Muscle of leg (tissue), 16 donors: ENCODE measurements at places on chromosomes 3 and 15. TPM values are rescaled to one million over a fixed set of nuclear protein-coding genes. Genes with fewer than 3 reads are reported as not detected.
A peak's percentile ranks its signal among the peaks of the same experiment; 100 is the strongest.

DNA sequence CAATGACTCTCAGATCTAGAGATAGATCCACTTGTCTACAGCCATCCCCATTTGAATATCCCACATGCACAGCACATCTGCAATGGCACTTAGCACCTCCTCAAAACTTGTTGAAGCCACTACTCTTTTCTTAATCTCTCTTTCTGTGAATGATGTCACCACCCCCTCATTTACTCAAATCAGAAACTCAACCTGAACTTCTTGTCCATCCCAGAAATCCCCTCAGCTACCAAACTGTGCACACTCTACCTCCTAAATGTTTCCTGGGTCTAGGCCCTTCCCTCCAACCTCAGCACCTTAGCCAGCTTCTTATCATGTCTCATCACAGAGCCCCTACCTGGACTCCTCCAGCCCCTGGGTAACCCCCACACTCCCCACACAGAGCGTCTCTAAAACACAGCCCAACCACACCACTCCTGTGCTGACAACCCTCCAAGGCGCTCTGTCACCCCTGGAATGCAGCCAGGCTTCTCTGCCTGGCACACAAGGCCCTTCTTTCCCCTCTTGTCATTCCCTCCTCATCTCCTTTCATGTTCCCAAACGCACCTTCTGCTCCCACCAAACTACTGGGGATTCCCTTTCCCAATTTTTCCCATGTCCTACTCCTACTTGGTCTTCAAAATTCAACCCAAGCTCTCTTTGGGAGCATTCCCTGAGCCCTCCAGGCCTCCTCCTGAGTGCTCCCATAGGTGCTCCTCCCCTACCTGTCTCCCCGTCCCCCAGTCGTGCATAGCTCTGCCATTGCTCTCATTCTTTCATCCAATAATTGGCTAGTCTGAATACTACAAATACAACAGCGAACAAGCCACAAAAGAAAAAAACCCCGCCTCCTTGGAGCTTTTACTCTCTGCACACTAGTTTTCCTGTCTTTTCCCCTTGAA, 39.8 kb upstream of the ZBTB38 start:
- H3K27me3 ChIP-seq = no peaks in the 10 kb centered on the region
- no peaks in the 10 kb centered on the region for H3K36me3 ChIP-seq
- no peak overlapping the region for H3K4me3 ChIP-seq
- DNase-seq = no peak
- no peaks in the 10 kb centered on the region for H3K4me1 ChIP-seq

GRCh38 chr3:39903253-39903652, 93.8 kb downstream of the MYRIP start:
- no peaks in the 10 kb centered on the region for H3K27me3 ChIP-seq
- peaks cover 4% of the 10 kb centered on the region for H3K4me1 ChIP-seq
- no peak for DNase-seq
- H3K36me3 ChIP-seq = no peaks in the 10 kb centered on the region

- H3K4me3 ChIP-seq = no peak overlapping the region
- peak; percentile 29 for DNase-seq
- H3K27me3 ChIP-seq = no peaks in the 10 kb centered on the region
- H3K4me1 ChIP-seq = no peaks in the 10 kb centered on the region
- no peaks in the 10 kb centered on the region for H3K36me3 ChIP-seq
Observed at GRCh38 chr3:118501152-118501551, 533.5 kb downstream of the IGSF11 start.

GRCh38 chr15:81532001-81532400, 158.0 kb upstream of the TMC3 start:
- no peaks in the 10 kb centered on the region for H3K27me3 ChIP-seq
- no peaks in the 10 kb centered on the region for H3K36me3 ChIP-seq
- peaks cover 15% of the 10 kb centered on the region for H3K4me1 ChIP-seq

DNA sequence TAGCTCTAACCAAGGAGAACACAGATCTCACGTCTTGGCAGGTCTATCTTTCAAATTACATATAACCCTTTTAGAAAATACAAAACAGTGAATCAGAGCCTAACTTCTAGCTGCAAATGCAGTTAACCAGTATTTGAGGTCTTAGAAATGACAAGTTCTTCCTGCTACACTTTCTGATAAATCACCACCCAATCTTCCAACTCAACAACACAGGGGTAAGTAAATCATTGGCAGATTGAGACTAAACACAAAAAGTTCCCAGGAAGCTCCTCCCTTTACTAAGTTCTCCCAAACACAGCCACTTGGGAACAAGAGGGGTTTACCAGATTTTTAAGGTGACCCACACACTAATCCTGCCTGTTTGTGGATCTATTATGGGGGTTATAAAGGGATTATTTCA, at the start of gene A4GNT:
A4GNT (minus strand) TSS at position 152 of the 400 bp plus-strand sequence. CDS start 1,134 bp downstream, outside the sequence.
- no peak within 1 kb of the TSS for H3K4me3 ChIP-seq
- H3K4me1 ChIP-seq = no peaks in the 10 kb centered on the region
- DNase-seq = no peak
- H3K27me3 ChIP-seq = no peaks in the 10 kb centered on the region

Gene GRIP2
- 14.9 TPM for total RNA-seq

- no peaks in the 10 kb centered on the region for H3K36me3 ChIP-seq
- no peak overlapping the region for H3K4me3 ChIP-seq
- no peaks in the 10 kb centered on the region for H3K27me3 ChIP-seq
- H3K27ac ChIP-seq = peak overlapping the region; percentile 96
- no peak for DNase-seq
- peaks cover 18% of the 10 kb centered on the region for H3K4me1 ChIP-seq
Observed at GRCh38 chr15:65612616-65612946, 1.6 kb upstream of the INTS14 start.

GRCh38 chr15:69994429-69995205, 103.1 kb downstream of the TLE3 start:
- no peak overlapping the region for H3K27ac ChIP-seq
- DNase-seq = no peak
- H3K27me3 ChIP-seq = peaks cover 50% of the 10 kb centered on the region
- no peaks in the 10 kb centered on the region for H3K36me3 ChIP-seq
- H3K4me3 ChIP-seq = no peak overlapping the region

GRCh38 chr3:15519096-15519495, 2.4 kb downstream of the COLQ start:
- no peaks in the 10 kb centered on the region for H3K36me3 ChIP-seq
- H3K4me1 ChIP-seq = peaks cover 56% of the 10 kb centered on the region
- no peak overlapping the region for H3K27ac ChIP-seq
- no peak for DNase-seq

- H3K36me3 ChIP-seq = no peaks in the 10 kb centered on the region
- no peaks in the 10 kb centered on the region for H3K4me1 ChIP-seq
- H3K27ac ChIP-seq = no peak overlapping the region
Observed at GRCh38 chr3:151301787-151302186, 14.8 kb downstream of the GPR87 start.
